ENCODE measurements at places on chromosomes 7 and 10. TPM values are rescaled to one million over a fixed set of nuclear protein-coding genes. Genes with fewer than 3 reads are reported as not detected.

DNA sequence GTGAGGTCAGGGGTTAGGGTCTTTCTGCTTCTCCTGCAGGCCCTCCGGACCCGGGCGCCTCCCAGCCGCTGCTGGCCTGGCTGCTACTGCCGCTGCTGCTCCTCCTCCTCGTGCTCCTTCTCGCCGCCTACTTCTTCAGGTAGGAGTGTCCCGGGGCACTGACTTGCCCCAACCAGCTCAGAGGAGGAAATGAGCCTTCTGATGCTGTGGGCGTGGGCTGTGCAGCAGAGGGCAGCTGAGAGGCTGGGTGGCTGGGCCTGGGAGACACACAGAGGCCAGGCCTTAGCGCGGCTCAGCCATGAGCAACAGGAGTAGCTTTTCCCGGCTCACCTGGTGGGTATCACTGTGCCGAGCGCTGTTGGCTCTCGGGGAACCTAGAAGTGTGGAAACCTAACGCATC, 78.9 kb downstream of the MKI67 start:
- DNase-seq: no peak
- H3K27me3 ChIP-seq: no peaks in the 10 kb centered on the region
- H3K36me3 ChIP-seq: no peaks in the 10 kb centered on the region
- H3K4me1 ChIP-seq: peaks cover 17% of the 10 kb centered on the region

DNA sequence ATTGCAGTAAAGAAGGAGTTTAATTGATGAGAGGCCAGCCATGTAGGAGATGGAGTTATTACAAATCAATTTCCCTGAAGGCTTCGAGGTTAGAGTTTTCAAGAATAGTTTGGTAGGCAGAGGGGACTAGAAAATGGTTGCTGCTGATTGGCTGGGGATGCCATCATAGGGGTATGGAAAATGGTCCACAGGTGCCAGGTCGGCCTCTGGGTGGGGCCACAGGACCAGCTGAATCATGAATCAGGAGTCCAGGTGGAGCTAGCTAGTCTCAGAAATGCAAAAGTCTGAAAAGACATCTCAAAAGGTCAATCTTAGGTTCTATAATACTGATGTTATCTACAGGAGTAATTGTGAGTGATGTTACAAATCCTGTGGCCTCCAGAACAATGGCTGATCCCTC, 714.0 kb upstream of the GHITM start:
- DNase-seq: no peak
- no peak overlapping the region for H3K27ac ChIP-seq
- H3K4me3 ChIP-seq: no peak overlapping the region
- H3K36me3 ChIP-seq: peaks cover 2% of the 10 kb centered on the region

GRCh38 chr7:128221929-128222403, 19.1 kb upstream of the LEP start:
- no peak overlapping the region for H3K4me3 ChIP-seq
- DNase-seq: no peak
- peaks cover 55% of the 10 kb centered on the region for H3K27me3 ChIP-seq

GRCh38 chr10:79070606-79071395, 2.0 kb downstream of the ZMIZ1 start:
- peak overlapping the region; percentile 98 for H3K4me3 ChIP-seq
- H3K36me3 ChIP-seq: no peaks in the 10 kb centered on the region
- peaks cover 64% of the 10 kb centered on the region for H3K4me1 ChIP-seq
- peaks cover 5% of the 10 kb centered on the region for H3K27me3 ChIP-seq
- DNase-seq: peak; percentile 36

DNA sequence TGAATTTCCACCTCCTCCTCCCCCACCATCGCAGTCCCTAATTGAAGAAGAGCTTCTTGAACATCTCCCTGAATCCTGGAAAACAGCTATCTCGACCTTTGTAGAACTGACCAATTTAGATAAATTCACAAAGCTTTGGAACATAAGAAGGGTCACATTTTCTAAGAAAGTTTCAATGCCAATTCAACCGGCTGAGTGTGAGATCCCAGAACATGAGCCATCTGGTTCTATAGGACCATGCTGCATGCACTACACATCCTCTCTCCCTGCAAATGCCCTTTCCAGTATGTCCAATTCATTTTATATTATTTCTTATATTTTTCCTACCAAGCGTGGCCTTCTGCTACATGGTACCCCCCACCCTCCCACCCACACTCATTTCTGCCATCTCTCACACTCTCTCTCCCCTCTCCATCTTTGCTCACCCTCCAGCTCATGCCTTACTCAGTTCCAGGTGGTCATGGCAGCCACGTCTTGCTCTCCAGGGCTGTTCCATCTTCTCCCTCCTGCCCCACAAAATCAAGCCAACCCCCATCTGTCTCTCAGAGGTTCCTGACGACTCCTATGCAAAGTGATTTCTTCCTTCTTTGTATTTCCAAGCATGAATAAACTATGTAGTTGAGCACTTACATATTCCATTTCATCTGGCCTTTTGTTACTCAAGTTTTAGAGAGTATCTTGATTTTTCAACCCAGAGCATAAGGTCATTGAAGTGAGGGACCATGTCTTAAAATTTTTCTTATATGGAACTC, 19.3 kb downstream of the FRMD4A start:
- no peak for DNase-seq
- peaks cover 20% of the 10 kb centered on the region for H3K27me3 ChIP-seq
- H3K4me3 ChIP-seq: no peak overlapping the region
- H3K4me1 ChIP-seq: peaks cover 8% of the 10 kb centered on the region
- H3K36me3 ChIP-seq: no peaks in the 10 kb centered on the region
- no peak overlapping the region for H3K27ac ChIP-seq

DNA sequence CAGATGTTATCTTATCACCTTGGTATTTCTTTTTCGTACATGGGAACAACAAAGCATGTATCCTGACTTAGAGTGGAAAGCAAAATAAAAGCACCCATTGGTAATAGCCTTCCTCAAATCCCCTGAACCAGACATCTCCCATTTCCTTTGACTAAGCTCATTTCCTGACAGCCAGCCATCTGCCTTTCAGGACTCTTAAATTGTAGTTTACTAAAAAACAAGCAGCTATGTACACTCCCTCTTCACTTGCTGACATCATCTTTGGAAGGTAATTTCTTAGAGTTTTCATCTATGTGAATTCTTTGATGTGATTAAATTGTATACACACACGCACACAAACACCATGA, 40.7 kb downstream of the ARL4A start:
- peaks cover 22% of the 10 kb centered on the region for H3K4me1 ChIP-seq
- no peak overlapping the region for H3K27ac ChIP-seq
- H3K4me3 ChIP-seq: no peak overlapping the region

DNA sequence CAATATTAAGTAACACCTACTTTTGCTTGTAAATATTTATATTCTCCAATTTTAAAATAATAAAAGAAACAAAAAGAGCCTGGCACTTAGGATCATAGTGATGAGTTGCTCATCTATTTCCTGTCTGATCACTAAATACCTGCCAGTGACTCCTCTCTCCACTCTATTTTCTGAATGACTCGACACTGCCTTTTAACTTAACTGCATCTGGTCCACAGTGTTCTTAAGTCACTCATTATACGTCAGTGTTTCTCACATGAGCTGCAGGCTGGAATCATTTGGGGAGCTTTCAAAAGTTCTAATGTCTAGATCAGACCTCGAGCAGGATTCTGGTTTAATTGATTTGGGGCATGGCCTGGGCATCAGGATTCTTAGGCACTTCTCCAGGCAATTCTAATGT, 78.0 kb upstream of the AGBL3 start:
- no peaks in the 10 kb centered on the region for H3K27me3 ChIP-seq
- peaks cover 2% of the 10 kb centered on the region for H3K36me3 ChIP-seq
- no peaks in the 10 kb centered on the region for H3K4me1 ChIP-seq
- no peak overlapping the region for H3K27ac ChIP-seq

SSMEM1 gene
- total RNA-seq: not detected

IL6 gene
- not detected for total RNA-seq

LZTS2 gene
- 70.8 TPM for total RNA-seq

LHPP gene
- 8.8 TPM for total RNA-seq
